ENCODE measurements at places on chromosomes 5 and 9.

GRCh38 chr5:143751342-143751741 lies 60.6 kb upstream of the HMHB1 start:
- DNase-seq: no peak

DNA sequence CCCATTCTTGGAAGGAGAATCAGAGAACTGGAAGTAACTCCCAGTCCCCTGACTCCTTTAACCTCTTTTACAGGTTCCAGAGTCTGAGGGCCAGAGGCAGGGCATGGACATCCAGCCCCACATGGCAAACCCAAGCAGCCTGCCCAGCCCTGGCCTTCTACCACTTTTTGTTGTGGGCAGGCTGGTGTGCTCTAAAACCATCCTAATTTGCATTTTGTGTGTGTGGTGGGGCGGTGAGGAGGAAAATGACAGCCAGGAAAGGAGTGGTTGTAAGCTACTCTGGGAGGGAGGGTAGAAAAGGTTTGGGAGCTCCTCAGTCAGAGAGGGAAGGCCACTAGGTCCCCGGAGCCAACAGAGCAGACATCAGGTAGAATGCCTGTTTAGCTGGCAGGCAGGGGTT lies 90.6 kb downstream of the PSD2 start:
- DNase-seq: no peak

- no peak for DNase-seq
Measured at GRCh38 chr5:24644761-24645160, at the start of gene CDH10. Gene CDH10 (minus strand): TSS chr5:24644978. CDS start chr5:24593490, 51,488 bp downstream.

- DNase-seq: no peak
Measured at GRCh38 chr9:89711866-89712265, 107.1 kb downstream of the GADD45G start.

- DNase-seq: no peak
Measured at GRCh38 chr5:17037751-17038150, 101.7 kb upstream of the MYO10 start.

DNA sequence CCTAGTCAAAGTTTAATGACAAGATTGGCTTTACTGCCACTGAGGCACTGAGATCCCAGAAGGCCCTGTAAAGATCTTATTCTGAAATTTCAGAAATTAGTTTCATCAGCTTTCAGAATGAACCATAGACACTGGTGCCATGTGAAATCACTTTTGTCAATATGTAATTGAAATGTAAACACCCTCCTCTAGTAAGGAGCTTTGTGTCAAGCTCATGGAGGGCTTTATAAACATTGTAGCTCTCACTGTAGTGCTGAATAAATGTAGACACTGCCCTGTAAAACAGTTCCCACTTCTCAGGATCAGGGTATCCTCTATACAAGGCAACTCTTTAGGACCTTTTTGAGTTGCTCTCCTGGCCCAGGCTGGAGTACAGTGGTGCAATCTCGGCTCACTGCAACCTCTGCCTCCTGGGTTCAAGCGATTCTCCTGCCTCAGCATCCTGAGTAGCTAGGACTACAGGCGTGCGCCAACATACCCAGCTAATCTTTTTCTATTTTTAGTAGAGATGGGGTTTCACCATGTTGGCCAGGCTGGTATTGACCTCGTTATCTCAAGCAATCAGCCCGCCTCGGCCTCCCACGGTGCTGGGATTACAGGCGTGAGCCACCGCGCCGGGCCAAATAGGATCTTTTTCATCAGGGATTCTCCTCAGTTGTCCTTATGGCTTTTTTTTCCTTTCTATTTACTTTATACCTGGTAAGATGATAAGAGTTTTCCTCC lies 1823.9 kb upstream of the CDH9 start:
- DNase-seq: no peak

- no peak for DNase-seq
Measured at GRCh38 chr9:127693143-127693542, 13.6 kb upstream of the CFAP157 start.

GRCh38 chr5:19018822-19019221 lies 969.2 kb downstream of the CDH18 start:
- DNase-seq: no peak

GRCh38 chr5:111552896-111553295 lies 40.6 kb upstream of the STARD4 start:
- DNase-seq: no peak

DNA sequence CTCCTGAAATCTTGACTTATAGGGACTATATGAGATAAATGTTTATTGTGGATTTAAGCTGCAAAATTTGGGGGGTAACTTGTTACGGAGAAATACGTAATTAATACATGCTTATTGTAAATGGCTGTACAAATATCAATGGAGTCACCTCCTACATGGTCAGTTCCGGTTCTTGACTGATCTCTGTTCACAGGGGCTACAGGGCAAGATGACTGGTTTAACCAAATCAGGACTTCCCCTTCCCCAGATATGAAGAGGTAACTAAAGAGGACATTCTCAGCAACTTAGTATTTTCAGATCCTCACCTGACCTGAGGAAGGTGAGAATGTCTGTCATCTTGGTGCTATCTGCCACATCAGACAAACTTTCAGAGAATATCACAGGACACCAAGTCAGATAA lies 54.7 kb downstream of the PTCD2 start:
- DNase-seq: no peak

DNA sequence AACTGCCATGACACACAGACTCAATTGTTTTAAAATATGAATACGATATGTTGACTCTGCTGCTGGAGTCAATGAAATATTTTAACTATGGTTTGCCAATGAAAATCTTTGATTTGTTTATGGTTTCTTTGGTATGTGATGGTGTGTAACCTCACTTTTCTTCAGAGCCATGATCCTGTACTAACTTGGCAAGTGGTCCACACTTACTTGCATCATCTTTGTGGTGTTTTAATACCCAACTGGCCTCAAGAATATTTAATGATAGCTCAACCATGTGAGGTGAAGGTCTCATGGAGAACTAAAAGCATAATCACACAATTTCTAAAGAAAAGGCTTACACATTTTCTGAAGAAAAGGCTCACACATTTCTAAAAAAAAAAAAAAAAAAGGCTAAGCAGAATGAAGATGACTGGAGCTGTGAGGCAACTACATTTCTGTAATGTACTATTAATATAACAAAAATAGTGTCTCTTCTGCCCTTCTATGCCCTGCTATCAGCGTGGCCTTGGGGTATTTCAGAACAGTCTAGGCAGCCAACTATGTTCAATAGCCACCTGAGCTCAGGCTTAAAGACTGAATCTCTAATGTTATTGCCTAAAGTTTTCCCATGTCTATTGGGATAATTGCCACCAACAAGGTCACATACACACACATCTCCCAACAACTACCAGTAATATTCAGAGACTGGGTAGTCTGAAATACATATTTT lies 395.0 kb downstream of the MLLT3 start:
- DNase-seq: no peak

Measured in suppressor macrophage (primary cell).